ENCODE measurements at places on chromosomes 6 and 20. TPM values are rescaled to one million over a fixed set of nuclear protein-coding genes. Genes with fewer than 3 reads are reported as not detected.
A peak's percentile ranks its signal among the peaks of the same experiment; 100 is the strongest.

GRCh38 chr20:3203315-3204123 lies 963 bp downstream of the DDRGK1 start:
- no peak for DNase-seq
- H3K4me1 ChIP-seq, result peaks cover 2% of the 10 kb centered on the region
- no peaks in the 10 kb centered on the region for H3K27me3 ChIP-seq
- peaks cover 13% of the 10 kb centered on the region for H3K36me3 ChIP-seq

Gene AVP
- not detected for total RNA-seq

Gene MUC21
- total RNA-seq, result not detected

Gene DACT2
- not detected for total RNA-seq

Gene ULBP1
- total RNA-seq, result not detected

- no peak for DNase-seq
- H3K36me3 ChIP-seq, result no peaks in the 10 kb centered on the region
- H3K4me3 ChIP-seq, result no peak overlapping the region
- no peaks in the 10 kb centered on the region for H3K4me1 ChIP-seq
- H3K27ac ChIP-seq, result no peak overlapping the region
- H3K27me3 ChIP-seq, result no peaks in the 10 kb centered on the region
Measured at GRCh38 chr6:125117818-125118217, 35.8 kb upstream of the TPD52L1 start.

DNA sequence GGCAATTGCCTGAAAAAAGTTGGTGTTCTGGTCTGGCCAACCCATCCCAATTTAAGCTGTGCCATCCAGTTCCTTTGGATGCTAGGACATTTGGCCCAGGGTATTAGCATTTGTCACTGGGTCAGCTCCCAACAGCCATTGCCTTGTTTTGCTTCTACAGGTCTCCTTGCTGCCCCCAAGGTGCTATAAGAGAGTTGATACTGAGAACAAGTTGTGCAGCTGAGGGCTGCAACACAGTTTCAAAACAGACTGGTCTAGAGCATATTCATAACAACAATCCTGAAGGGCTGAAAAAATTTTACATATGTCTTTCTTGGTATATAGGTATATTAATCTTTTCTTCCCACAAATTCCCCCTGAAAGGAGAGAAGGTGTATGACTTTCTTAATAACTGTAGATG lies 61.0 kb downstream of the LYRM4 start:
- H3K4me3 ChIP-seq, result no peak overlapping the region
- no peaks in the 10 kb centered on the region for H3K4me1 ChIP-seq
- H3K27me3 ChIP-seq, result no peaks in the 10 kb centered on the region
- no peaks in the 10 kb centered on the region for H3K36me3 ChIP-seq
- no peak for DNase-seq
- no peak overlapping the region for H3K27ac ChIP-seq

DNA sequence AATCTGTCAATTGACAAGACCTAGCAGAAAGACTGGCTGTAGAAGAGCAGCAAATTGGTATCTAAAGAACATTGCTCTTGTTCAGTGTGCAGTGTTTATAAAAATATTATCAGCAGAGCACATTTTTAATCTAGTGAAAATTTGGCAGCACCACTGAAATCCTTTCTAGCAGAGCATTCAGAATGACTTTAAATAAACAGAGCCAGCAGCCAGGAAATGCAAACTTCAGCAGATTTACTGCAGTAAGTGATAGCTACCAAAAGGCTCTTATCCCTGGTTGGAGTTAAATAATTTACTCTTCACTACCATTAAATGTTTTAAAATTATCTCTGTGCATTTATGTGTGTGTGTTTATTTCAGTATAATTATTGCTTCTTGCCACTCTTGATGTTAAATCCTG lies 590.9 kb upstream of the CITED2 start:
- no peaks in the 10 kb centered on the region for H3K4me1 ChIP-seq
- no peak overlapping the region for H3K27ac ChIP-seq
- no peaks in the 10 kb centered on the region for H3K27me3 ChIP-seq
- H3K36me3 ChIP-seq, result no peaks in the 10 kb centered on the region

Gene MYCT1
- total RNA-seq, result 0.26 TPM

Gene CST7
- 46.2 TPM for total RNA-seq

Gene MEI4
- not detected for total RNA-seq

DNA sequence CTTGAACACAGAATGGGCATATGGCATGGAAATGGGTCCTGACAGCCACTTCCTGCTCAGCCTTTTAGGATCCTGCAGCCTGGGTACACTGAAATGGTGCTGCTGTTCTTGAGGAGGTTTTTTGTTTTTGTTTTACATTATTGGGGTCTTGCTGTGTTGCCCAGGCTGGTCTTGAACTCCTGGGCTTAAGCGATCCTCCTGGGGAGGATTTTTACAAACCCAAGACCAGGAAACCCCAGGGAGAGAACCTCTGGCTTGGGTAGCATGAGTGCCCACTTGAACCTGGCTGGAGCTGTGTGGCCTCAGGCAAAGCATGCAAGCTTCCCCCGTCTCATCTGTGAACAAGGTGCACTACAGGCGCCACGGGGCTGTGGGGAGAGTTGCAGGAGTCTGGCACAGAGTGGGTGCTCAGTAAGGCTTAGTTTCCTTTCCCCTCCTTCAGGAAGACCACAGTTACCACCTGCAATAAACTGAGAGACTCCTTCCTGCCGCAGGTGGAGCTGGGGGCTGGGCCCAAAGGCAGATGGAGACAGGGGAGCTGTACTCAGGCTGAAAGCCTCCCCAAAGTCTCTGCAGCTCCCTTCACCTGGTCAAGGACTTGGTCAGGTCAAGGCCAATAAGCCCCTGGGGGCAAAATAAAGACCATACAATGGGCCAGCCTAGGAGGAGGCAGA lies 1.8 kb downstream of the SLA2 start:
- peak overlapping the region; percentile 77 for H3K27ac ChIP-seq
- no peaks in the 10 kb centered on the region for H3K27me3 ChIP-seq
- peak; percentile 67 for DNase-seq

Gene SKIC2
- total RNA-seq, result 110 TPM

Gene CD40
- 1.5 TPM for total RNA-seq

Gene CD93
- 0.53 TPM for total RNA-seq

DNA sequence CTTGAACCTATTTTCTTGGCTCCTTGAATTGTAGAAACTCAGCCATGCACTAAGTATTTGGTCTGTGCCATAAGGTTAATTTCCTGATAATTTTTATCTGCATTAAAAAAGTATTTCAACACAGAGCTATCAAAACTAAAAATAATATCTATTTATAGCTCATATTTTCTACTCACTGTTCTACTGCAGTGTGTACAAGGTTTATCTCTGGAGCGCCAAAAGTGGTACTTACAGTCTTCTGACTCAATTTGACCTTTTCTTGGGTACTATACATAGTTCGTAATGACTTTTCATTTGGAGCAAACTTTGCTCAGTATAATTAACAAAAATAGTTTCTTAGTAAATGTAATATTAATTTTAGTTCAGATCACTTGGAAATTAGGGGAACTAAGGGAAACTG lies 69.2 kb downstream of the IRAK1BP1 start:
- no peaks in the 10 kb centered on the region for H3K27me3 ChIP-seq
- no peak overlapping the region for H3K4me3 ChIP-seq
- no peak overlapping the region for H3K27ac ChIP-seq
- no peaks in the 10 kb centered on the region for H3K36me3 ChIP-seq
- no peak for DNase-seq

Gene RIPOR2
- 480 TPM for total RNA-seq

Gene EDN1
- 0.79 TPM for total RNA-seq

Gene SCUBE3
- total RNA-seq, result not detected

DNA sequence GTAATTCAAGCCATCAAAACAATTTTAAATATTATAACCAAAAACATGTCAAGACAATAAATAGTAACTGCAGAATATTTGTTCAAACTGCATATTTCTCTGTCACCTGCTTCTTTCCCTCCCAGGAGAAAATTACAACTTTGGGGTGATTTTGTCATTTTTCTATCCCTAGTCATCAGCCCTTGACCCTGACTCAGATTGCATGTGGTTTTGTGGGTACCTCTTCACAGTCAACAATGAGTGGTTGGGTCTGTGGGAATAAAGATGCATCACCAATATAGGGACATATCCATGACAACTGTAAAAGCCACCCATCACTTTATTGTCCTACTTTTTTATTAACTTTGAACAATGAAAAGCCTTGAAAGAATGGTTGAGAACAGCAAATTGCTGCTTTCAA lies 7.3 kb downstream of the COL10A1 start:
- DNase-seq, result no peak
- no peaks in the 10 kb centered on the region for H3K27me3 ChIP-seq
- H3K4me1 ChIP-seq, result no peaks in the 10 kb centered on the region
- peaks cover 30% of the 10 kb centered on the region for H3K36me3 ChIP-seq

Gene CRISP3
- total RNA-seq, result not detected

Gene GSTA3
- not detected for total RNA-seq

DNA sequence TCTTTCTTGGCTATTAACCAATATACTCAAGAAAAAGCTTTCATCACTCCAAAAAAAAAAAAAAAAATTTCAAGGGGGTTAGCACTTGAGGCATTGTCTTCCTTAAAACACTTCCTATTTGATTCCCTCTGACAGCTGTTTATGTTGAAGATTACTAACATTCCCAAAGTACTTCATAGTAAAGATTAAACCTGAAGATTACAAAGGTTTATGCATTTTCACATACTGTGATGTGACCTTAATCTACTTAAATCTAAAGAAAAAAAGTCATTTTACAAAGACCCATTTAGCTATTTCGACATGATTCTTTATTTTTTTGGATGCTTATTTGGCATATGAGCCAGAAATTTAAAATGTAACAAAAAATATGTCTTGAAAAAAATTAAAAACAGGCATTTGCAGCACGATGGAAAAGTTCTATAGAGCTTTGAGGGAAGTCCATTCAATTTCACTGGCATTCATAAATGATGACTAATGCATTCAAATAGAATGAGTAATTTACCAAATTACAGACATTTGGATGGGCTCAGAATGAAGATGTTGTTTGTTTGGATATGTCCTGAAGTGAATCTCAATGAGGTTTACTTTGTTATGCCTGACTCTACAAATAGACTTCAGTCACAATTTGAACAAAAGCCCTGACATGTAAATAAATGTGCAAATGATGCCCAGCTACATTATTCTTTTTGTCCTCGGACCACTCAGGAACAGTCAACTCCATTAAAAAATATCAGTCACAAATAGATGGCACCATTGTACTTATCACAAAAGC lies 674.6 kb upstream of the MARCKS start:
- no peaks in the 10 kb centered on the region for H3K36me3 ChIP-seq
- no peak for DNase-seq
- H3K27ac ChIP-seq, result no peak overlapping the region
- H3K4me3 ChIP-seq, result no peak overlapping the region
- H3K4me1 ChIP-seq, result no peaks in the 10 kb centered on the region
